Colonic mucosa (tissue), 4 donors: ENCODE measurements at places on chromosomes 6 and 20. TPM values are rescaled to one million over a fixed set of nuclear protein-coding genes. Genes with fewer than 3 reads are reported as not detected.

DNA sequence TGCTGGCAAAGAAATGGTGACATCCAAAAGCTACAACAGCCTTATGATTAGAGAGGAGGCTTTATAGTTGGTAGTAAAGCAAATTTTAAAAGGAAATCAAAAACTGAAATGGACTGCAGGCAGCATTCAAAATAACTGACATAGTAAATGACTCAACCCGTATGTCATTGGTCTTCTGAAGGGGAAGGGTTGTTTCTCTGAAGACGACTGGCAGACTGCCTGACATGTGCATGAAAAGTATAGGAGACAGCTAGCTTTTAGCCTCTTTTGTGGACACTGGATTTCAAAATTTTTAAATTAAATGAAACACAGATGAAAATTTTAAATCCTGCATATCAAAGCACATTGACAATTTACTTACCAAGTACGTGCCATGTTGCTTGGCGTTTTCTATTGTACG is 90.7 kb downstream of the TRMT6 start:
- H3K4me3 ChIP-seq: no peak overlapping the region
- no peaks in the 10 kb centered on the region for H3K36me3 ChIP-seq
- no peak overlapping the region for H3K27ac ChIP-seq
- no peaks in the 10 kb centered on the region for H3K27me3 ChIP-seq

CNR1 gene
- total RNA-seq: 0.82 TPM

DNA sequence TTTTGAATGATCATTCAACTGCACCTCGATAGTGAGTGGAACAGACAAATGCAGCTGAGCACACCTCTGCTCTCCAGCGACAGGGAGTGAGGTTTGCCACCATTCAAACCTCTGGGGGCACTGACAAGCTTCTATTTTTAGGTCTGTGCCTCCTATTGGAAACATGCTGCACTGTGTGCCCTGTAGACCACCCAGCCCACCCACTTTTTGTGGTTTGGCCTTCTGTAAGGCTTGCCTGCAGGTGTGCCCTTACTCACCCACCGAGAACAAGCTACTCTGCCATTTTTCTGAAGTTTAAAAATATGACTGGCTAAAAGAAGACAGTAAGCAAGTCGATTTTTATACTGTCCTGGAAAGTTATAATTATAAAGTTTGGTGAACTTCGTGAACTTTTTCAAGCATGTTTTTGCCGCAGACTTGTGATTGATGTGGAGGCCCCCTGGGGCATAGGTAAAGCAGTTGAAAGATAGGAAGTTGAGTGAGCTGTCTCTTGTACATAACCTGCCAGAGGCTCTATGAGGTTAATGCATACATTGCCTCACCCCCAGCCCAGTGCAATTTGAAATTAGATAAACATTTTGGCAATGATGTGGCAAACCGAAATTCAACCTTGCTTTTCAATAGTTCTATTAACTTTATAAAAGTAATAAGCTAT is 53.8 kb downstream of the ADGRG6 start:
- no peaks in the 10 kb centered on the region for H3K36me3 ChIP-seq
- H3K27ac ChIP-seq: no peak overlapping the region
- no peaks in the 10 kb centered on the region for H3K27me3 ChIP-seq
- no peak overlapping the region for H3K4me3 ChIP-seq

- H3K27ac ChIP-seq: no peak overlapping the region
- H3K36me3 ChIP-seq: no peaks in the 10 kb centered on the region
- no peaks in the 10 kb centered on the region for H3K27me3 ChIP-seq
- H3K4me3 ChIP-seq: no peak overlapping the region
Observed at GRCh38 chr6:36033935-36034334, 6.3 kb downstream of the MAPK14 start.

GRCh38 chr6:112717856-112718255 is 370.7 kb downstream of the RFPL4B start:
- no peaks in the 10 kb centered on the region for H3K27me3 ChIP-seq
- no peak overlapping the region for H3K27ac ChIP-seq
- no peak overlapping the region for H3K4me3 ChIP-seq
- DNase-seq: no peak
- H3K36me3 ChIP-seq: no peaks in the 10 kb centered on the region

TRDN gene
- not detected for total RNA-seq

GRCh38 chr6:102039441-102039840 is 645.9 kb downstream of the GRIK2 start:
- no peak overlapping the region for H3K4me3 ChIP-seq
- H3K27me3 ChIP-seq: no peaks in the 10 kb centered on the region
- no peaks in the 10 kb centered on the region for H3K4me1 ChIP-seq
- H3K36me3 ChIP-seq: no peaks in the 10 kb centered on the region

GRCh38 chr6:142935553-142936517 is 9.1 kb downstream of the HIVEP2 start:
- no peaks in the 10 kb centered on the region for H3K27me3 ChIP-seq
- H3K27ac ChIP-seq: no peak overlapping the region
- no peaks in the 10 kb centered on the region for H3K4me1 ChIP-seq
- no peak for DNase-seq
- H3K4me3 ChIP-seq: no peak overlapping the region

- no peaks in the 10 kb centered on the region for H3K27me3 ChIP-seq
- H3K4me1 ChIP-seq: no peaks in the 10 kb centered on the region
- no peak for DNase-seq
- H3K36me3 ChIP-seq: no peaks in the 10 kb centered on the region
- H3K27ac ChIP-seq: no peak overlapping the region
- no peak overlapping the region for H3K4me3 ChIP-seq
Observed at GRCh38 chr6:110033749-110034666, 55.9 kb downstream of the GPR6 start.

DNA sequence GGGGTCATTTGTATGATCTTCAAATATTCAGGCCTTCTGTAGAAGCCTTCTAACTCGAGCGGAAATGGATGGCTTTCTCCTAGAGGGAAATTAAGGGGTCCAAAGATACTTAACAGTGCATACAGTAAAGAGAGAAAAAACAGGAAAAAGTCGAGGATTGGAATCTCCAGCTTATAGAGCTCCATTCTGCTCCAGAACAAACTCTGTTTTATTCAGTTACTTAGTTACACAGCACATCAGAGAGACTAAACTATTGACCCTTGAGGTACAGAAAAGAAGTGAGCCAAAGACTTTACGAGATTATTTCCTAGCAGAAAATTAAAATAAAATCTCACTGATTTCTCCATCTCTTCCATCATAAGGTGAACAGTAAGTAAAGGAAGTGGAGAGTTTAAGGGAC is 43.8 kb upstream of the DSE start:
- H3K4me1 ChIP-seq: no peaks in the 10 kb centered on the region
- no peak for DNase-seq
- H3K27ac ChIP-seq: no peak overlapping the region
- no peaks in the 10 kb centered on the region for H3K36me3 ChIP-seq
- no peak overlapping the region for H3K4me3 ChIP-seq
- H3K27me3 ChIP-seq: no peaks in the 10 kb centered on the region

DNA sequence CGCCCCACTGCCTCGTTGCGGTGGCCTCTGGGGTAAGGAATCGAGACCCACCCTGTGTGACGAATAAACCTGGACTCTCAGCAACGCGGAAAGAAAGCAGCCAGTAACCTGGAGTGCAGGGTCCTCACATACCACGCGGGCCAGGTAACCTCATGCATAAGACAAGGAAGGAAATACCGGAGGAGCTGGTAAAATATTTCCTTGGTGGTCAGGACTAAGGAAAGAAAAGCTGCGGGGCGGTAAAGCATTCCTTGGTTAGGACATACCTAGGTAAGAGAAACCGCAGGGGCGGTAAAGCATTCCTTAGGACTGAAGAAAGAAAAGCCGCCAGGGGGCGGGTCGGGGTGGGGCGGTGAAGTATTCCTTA is 80.7 kb downstream of the SYTL3 start:
- H3K4me3 ChIP-seq: no peak overlapping the region
- no peaks in the 10 kb centered on the region for H3K27me3 ChIP-seq
- H3K27ac ChIP-seq: no peak overlapping the region
- no peaks in the 10 kb centered on the region for H3K4me1 ChIP-seq
- no peak for DNase-seq

DNA sequence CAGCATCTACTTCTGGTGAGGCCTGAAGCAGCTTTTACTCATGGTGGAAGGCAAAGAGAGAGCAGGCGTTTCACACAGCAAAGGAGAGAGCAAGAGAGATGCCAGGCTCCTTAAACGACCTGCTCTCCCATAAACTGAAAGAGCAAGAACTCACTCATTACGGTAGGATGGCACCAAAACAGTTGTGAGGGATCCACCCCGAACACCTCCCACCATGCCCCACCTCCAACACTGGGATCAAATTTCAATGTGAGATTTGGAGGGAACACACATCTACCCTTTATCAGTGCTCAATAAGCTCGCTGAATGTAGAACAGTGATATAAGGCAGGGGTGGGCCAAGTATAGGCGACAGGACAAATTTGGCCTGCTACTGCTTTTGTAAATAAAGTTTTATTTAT is 244.6 kb downstream of the ESR1 start:
- no peaks in the 10 kb centered on the region for H3K27me3 ChIP-seq
- no peaks in the 10 kb centered on the region for H3K4me1 ChIP-seq
- H3K27ac ChIP-seq: no peak overlapping the region
- DNase-seq: no peak
- H3K36me3 ChIP-seq: no peaks in the 10 kb centered on the region
- no peak overlapping the region for H3K4me3 ChIP-seq

DNA sequence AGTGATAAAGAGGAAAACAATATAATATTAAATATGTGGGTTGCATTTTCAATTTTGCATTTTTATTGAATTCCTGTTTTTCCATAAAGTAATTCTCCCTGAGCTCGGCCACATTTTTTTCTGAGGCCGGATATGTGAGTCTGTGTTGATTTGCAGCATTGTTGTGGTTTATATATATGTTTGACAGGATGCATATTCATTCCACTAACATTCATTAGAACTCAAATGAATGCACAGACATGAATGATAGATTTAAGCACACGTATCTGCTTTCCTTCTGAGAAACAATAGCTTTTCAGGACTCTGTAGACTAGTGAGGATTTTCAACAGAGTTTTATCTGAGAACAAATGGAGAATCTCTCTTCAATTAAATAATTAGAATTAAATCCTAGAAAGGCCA is 10.6 kb upstream of the EXOC2 start:
- no peak overlapping the region for H3K27ac ChIP-seq
- no peak overlapping the region for H3K4me3 ChIP-seq
- no peaks in the 10 kb centered on the region for H3K36me3 ChIP-seq
- no peaks in the 10 kb centered on the region for H3K27me3 ChIP-seq

HLA-DRB1 gene
- total RNA-seq: 22.5 TPM

- no peak for DNase-seq
- H3K27ac ChIP-seq: no peak overlapping the region
- H3K27me3 ChIP-seq: no peaks in the 10 kb centered on the region
- H3K4me3 ChIP-seq: no peak overlapping the region
- no peaks in the 10 kb centered on the region for H3K4me1 ChIP-seq
Observed at GRCh38 chr6:145309842-145310535, 425.3 kb downstream of the EPM2A start.

GRCh38 chr20:24990810-24991252 is 1.7 kb downstream of the APMAP start:
- H3K27ac ChIP-seq: no peak overlapping the region
- no peaks in the 10 kb centered on the region for H3K27me3 ChIP-seq
- no peaks in the 10 kb centered on the region for H3K4me1 ChIP-seq
- no peaks in the 10 kb centered on the region for H3K36me3 ChIP-seq

ELOVL4 gene
- 0.30 TPM for total RNA-seq
